ENCODE measurements at places on chromosomes 16 and 17. TPM values are rescaled to one million over a fixed set of nuclear protein-coding genes. Genes with fewer than 3 reads are reported as not detected.

The MAFG gene
- 17.1 TPM for polyA plus RNA-seq

The TLK2 gene
- polyA plus RNA-seq, result 30.8 TPM

The SLC52A1 gene
- polyA plus RNA-seq, result 1.9 TPM

The CSH2 gene
- not detected for polyA plus RNA-seq

The RAB37 gene
- 3.8 TPM for polyA plus RNA-seq

The TVP23A gene
- polyA plus RNA-seq, result 0.73 TPM

- no peak overlapping the region for H3K4me3 ChIP-seq
- no peaks in the 10 kb centered on the region for H3K27me3 ChIP-seq
- H3K36me3 ChIP-seq, result no peaks in the 10 kb centered on the region
- H3K4me1 ChIP-seq, result no peaks in the 10 kb centered on the region
- DNase-seq, result no peak
These were observed 10.6 kb downstream of the ZSCAN10 start for GRCh38 chr16:3088450-3088849.

GRCh38 chr16:4667203-4667963 is 26.0 kb upstream of the NUDT16L1 start:
- no peak for DNase-seq
- no peak overlapping the region for H3K4me3 ChIP-seq
- H3K36me3 ChIP-seq, result peaks cover 97% of the 10 kb centered on the region

DNA sequence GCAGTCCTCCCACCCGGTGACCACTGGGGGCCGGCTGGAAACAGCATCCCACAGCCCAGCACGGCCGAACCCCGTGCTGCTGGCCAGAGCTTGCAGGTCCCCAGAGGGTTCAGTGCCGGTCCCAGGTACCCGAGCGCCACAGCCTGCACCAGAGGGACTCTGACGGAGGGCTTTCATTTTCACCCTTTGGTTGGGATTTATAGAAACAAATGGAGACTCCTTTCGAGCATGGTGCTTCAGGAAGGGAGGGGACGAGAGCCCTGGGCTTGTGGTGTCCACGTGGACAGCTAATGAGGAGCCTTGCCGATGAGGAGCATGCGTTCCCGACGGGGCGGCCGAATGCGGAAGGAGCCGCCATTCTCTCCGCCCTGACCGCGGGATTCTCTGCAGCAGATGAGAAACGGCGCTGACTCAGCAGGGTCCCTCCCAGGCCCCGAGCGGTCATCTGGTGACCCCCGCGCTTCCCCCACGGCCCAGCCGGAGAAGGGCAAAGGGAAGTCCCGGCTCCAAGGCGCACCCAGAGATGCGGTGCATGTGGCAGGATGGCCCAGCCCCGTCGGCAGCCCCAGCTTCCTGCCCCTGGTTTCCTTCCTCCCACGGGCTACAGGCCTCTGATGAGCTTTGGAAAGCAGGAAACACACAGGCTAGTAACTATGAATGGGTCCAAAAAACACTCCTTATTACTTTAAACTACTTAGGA is 9.8 kb downstream of the SLC38A10 start:
- no peaks in the 10 kb centered on the region for H3K4me1 ChIP-seq
- no peaks in the 10 kb centered on the region for H3K27me3 ChIP-seq
- peaks cover 10% of the 10 kb centered on the region for H3K36me3 ChIP-seq
- peak overlapping the region; percentile 80 for H3K27ac ChIP-seq
- peak; percentile 11 for DNase-seq

DNA sequence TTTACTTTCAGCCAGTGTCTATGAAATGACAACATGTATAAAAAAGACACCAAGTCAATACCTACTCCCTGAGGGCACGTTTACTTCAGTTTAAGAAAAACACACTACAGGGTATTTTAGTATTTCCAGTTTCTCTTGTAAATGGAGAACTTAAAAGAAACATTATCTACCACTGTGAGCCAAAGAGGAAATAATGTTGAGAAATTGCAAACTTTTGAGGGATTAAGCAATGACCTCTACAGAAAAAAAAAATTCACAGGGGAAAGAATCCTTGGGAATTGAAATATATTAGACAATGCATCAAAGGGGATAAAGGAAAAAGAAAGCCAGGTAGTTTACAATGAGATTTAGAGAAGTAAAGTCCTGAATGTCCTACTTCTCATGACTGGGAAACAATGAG is 126.0 kb downstream of the KCNJ2 start:
- H3K36me3 ChIP-seq, result no peaks in the 10 kb centered on the region
- no peaks in the 10 kb centered on the region for H3K4me1 ChIP-seq
- no peak for DNase-seq
- no peak overlapping the region for H3K27ac ChIP-seq
- H3K27me3 ChIP-seq, result no peaks in the 10 kb centered on the region

DNA sequence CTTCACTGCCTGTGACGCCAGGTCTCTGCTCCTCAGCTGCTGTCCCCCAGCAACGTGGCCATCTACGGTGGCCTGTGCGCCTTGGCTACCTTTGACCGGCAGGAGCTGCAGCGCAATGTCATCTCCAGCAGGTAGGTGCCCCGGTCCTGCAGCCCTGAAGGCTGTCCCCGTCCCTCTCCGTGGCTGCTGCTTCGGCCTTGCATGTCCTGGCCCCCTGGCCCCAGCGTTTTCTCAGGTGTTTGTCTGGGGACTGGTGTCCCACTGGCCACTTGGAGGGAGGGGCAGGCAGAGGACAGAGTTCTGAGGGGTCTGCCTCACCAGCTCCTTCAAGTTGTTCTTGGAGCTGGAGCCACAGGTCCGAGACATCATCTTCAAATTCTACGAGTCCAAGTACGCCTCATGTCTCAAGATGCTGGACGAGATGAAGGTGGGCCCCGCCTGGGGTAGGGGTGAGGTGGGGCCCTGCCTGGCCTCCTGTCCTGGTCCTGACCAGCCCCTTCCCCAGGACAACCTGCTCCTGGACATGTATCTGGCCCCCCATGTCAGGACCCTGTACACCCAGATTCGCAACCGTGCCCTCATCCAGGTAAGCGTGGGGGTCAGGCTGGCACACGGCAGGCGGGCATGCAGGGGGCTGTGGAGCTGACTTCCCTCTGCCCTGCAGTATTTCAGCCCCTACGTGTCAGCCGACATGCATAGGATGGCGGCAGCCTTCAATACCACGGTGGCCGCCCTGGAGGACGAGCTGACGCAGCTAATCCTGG is 4.4 kb downstream of the GPS1 start:
- H3K27me3 ChIP-seq, result no peaks in the 10 kb centered on the region
- H3K4me3 ChIP-seq, result no peak overlapping the region
- peaks cover 2% of the 10 kb centered on the region for H3K4me1 ChIP-seq
- peaks cover 18% of the 10 kb centered on the region for H3K36me3 ChIP-seq

DNA sequence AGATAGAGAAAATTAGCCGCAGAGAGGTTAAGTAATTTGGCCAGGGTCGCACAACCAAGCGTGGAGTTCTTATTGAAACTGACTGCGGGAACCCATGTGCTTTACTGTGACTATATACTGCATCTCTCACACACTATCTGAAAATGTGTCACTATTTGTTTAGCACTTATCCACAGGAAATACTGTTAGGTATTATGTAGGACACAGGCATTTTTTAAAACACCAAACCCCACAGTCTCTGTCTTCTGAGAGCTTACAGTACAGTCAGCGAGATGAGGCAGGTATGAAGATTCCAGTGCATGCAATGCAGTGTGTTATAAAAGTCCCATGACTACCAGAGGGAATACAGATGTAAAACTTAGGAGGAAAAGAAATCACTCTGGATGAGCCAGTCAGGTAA is 11.3 kb downstream of the RBL2 start:
- no peak overlapping the region for H3K27ac ChIP-seq
- H3K4me1 ChIP-seq, result no peaks in the 10 kb centered on the region
- no peak for DNase-seq
- no peak overlapping the region for H3K4me3 ChIP-seq
- no peaks in the 10 kb centered on the region for H3K27me3 ChIP-seq

GRCh38 chr16:79269211-79269863 is 331.2 kb downstream of the MAF start:
- H3K36me3 ChIP-seq, result no peaks in the 10 kb centered on the region
- H3K4me3 ChIP-seq, result no peak overlapping the region
- no peaks in the 10 kb centered on the region for H3K27me3 ChIP-seq
- peak overlapping the region; percentile 5 for H3K27ac ChIP-seq

- H3K4me1 ChIP-seq, result no peaks in the 10 kb centered on the region
- DNase-seq, result peak; percentile 75
- H3K27me3 ChIP-seq, result no peaks in the 10 kb centered on the region
- H3K27ac ChIP-seq, result peak overlapping the region; percentile 78
- peaks cover 22% of the 10 kb centered on the region for H3K36me3 ChIP-seq
These were observed 984 bp downstream of the CENPV start for GRCh38 chr17:16352303-16352666.

GRCh38 chr17:72146371-72146770 is 25.6 kb downstream of the SOX9 start:
- no peaks in the 10 kb centered on the region for H3K4me1 ChIP-seq
- no peak overlapping the region for H3K4me3 ChIP-seq
- no peaks in the 10 kb centered on the region for H3K36me3 ChIP-seq

- H3K27me3 ChIP-seq, result peaks cover 2% of the 10 kb centered on the region
- DNase-seq, result no peak
- peaks cover 3% of the 10 kb centered on the region for H3K36me3 ChIP-seq
- H3K4me1 ChIP-seq, result peaks cover under 1% of the 10 kb centered on the region
- H3K27ac ChIP-seq, result no peak overlapping the region
- H3K4me3 ChIP-seq, result no peak overlapping the region
These were observed 9.2 kb upstream of the BAIAP2 start for GRCh38 chr17:81025741-81026129.

DNA sequence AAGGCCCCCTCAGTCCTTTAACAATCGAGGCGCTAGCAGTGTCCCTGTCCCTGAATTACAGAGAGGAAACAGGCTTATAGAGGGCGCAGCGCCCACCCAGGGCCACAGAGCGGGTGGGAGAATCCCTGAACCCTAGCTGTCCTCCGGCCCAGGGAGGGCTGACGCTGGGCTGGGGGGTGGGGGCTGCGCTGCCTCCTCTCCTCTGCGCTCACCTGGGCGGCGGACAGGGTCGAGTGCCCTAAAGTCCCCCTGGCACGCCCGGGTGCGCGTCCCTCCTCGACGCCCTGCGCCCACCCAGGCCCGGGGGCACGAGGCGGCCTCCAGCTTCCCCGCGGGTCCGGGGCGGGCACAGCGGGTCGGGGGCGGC is 200.4 kb upstream of the N4BP1 start:
- H3K36me3 ChIP-seq, result no peaks in the 10 kb centered on the region
- DNase-seq, result no peak
- peaks cover 9% of the 10 kb centered on the region for H3K27me3 ChIP-seq
- no peak overlapping the region for H3K4me3 ChIP-seq
- no peak overlapping the region for H3K27ac ChIP-seq

GRCh38 chr17:51180486-51180885 is 14.3 kb downstream of the NME2 start:
- H3K27ac ChIP-seq, result no peak overlapping the region
- no peak overlapping the region for H3K4me3 ChIP-seq
- H3K27me3 ChIP-seq, result no peaks in the 10 kb centered on the region
- no peaks in the 10 kb centered on the region for H3K4me1 ChIP-seq
- H3K36me3 ChIP-seq, result peaks cover 5% of the 10 kb centered on the region
- no peak for DNase-seq

- peak; percentile 77 for DNase-seq
- no peaks in the 10 kb centered on the region for H3K27me3 ChIP-seq
- peaks cover 5% of the 10 kb centered on the region for H3K4me1 ChIP-seq
- H3K36me3 ChIP-seq, result peaks cover 26% of the 10 kb centered on the region
These were observed 885 bp downstream of the ZNF207 start for GRCh38 chr17:32350666-32351418.

GRCh38 chr17:58587713-58588117 is 73.3 kb upstream of the MTMR4 start:
- H3K27ac ChIP-seq, result no peak overlapping the region
- H3K27me3 ChIP-seq, result no peaks in the 10 kb centered on the region
- H3K4me1 ChIP-seq, result no peaks in the 10 kb centered on the region
- H3K36me3 ChIP-seq, result no peaks in the 10 kb centered on the region
- H3K4me3 ChIP-seq, result no peak overlapping the region
- peak; percentile 71 for DNase-seq

GRCh38 chr17:3693829-3694231 is 2.1 kb downstream of the P2RX5 start:
- H3K27me3 ChIP-seq, result peaks cover 60% of the 10 kb centered on the region
- no peaks in the 10 kb centered on the region for H3K4me1 ChIP-seq
- H3K27ac ChIP-seq, result no peak overlapping the region
- H3K4me3 ChIP-seq, result no peak overlapping the region
- no peak for DNase-seq
- no peaks in the 10 kb centered on the region for H3K36me3 ChIP-seq

- no peak overlapping the region for H3K4me3 ChIP-seq
- DNase-seq, result no peak
- H3K36me3 ChIP-seq, result no peaks in the 10 kb centered on the region
- no peak overlapping the region for H3K27ac ChIP-seq
These were observed 135.7 kb downstream of the PRKCA start for GRCh38 chr17:66438101-66438500.

DNA sequence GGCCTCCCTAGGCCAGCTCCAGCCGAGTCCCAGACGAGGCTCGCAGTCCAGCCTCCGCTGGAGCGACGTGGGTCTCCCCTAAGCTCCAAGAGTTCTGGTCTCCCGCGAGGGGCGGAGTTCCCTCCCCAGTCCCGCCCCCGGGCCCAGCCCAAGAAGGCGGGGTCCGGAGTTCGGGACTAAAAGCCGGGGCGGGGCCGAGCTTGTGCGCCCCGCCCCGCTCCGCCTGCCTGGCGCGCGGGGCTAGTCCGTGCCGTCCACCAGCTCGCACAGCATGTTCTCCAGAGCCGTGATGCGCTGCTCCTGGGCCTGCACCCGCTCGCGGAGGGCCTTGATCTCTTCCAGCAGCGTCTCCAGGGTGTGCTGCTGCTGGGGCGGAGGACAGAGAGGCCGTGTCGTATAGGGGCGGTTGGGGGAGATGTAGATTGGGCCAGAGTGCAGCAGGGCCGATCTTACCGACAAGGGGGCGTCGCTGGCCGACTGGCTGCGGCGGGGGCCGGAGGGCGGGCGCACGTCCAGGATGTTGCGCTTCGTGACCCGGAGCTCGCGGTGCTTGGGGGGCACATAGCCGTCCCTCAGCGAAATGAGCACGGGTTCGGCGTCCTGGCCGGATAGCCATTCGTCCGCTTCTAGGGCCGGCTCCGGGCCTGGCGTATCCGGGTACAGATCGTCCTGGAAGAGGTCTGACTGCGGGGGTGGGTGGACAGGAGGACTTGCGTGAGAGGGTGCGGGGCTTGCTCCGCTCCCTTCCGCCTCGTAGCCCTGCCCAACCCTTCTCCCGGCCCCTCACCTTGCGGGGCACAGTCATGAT is 7.0 kb downstream of the CORO6 start:
- H3K36me3 ChIP-seq, result no peaks in the 10 kb centered on the region
- peak; percentile 92 for DNase-seq
- H3K4me3 ChIP-seq, result peak overlapping the region; percentile 37
- no peak overlapping the region for H3K27ac ChIP-seq
- peaks cover 88% of the 10 kb centered on the region for H3K27me3 ChIP-seq

- no peaks in the 10 kb centered on the region for H3K36me3 ChIP-seq
- no peak overlapping the region for H3K27ac ChIP-seq
- no peaks in the 10 kb centered on the region for H3K4me1 ChIP-seq
These were observed 9.6 kb downstream of the PIK3R6 start for GRCh38 chr17:8857919-8858318.

DNA sequence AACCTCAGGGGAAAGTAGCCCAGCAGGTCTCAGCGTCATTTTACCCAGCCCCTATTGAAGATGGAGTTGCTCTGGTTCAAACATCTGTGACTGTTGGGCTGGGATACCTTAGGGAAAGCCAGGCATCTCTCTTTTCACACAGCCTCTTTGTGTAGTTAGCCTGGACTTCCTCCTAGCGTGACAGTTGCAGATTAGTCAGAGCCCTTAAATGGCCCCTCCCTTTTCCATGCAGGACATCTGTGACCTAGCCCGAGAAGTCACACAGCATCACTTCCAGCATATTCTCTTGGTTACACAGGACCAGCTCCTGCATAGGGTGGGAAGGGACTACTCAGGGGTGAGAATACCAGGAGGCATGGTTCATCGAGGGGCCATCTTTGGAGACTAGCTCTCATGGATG is 375.0 kb upstream of the RBFOX1 start:
- H3K27ac ChIP-seq, result no peak overlapping the region
- H3K36me3 ChIP-seq, result no peaks in the 10 kb centered on the region
- no peak overlapping the region for H3K4me3 ChIP-seq
- H3K4me1 ChIP-seq, result no peaks in the 10 kb centered on the region
- H3K27me3 ChIP-seq, result no peaks in the 10 kb centered on the region

Data from small intestine (tissue), 16 donors.